ENCODE measurements at places on chromosomes 16 and 17.

DNA sequence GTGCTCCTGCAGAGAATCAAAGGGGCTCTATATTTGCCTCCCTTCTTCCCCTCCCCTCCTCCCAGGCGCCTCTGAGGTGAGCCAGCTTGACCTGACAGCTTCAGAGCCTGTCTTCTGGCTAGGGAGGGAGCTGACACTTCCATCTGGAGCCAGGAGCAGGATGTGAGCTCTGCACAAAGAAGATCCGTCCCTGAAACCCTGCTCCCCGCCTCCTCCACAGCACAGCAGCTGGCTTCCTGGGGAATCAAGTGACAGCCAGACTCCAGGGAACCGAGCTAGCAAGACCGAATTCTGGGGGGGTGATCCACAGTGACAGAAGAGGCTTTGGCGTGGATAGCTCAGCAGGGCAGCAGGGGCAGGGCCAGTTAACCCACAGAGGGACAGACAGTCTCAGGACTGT lies 37.2 kb downstream of the CCDC182 start:
- peak; percentile 53 for DNase-seq

DNA sequence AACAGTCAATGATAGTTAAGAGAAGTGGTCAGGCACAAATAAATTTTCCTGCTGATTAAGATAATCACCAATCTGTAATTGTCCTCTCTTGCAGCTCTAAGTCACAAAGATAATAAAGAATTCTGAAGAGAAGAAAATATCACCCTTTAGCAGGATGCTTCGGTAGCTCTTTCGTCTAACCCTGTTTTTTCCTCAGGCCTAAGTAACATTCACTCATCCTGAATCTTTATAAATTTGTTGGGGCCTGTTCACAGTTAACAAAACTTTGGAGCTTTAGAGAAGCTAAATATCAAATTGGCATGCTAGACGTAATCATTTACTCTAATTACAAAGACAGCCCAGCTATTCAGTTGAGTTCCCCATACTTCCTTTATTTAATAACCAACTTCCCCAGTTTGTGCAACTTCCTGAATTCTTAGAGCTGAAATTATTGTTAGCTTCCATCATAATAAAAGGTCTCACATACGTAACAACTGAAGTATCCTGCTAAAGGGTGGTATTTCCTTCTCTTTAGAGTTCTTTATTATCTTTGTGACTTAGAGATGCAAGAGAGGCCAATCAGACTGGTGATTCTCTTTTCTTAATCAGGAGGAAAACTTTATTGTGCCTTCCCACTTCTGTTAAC lies 118.6 kb downstream of the TANGO6 start:
- DNase-seq, result peak; percentile 39

DNA sequence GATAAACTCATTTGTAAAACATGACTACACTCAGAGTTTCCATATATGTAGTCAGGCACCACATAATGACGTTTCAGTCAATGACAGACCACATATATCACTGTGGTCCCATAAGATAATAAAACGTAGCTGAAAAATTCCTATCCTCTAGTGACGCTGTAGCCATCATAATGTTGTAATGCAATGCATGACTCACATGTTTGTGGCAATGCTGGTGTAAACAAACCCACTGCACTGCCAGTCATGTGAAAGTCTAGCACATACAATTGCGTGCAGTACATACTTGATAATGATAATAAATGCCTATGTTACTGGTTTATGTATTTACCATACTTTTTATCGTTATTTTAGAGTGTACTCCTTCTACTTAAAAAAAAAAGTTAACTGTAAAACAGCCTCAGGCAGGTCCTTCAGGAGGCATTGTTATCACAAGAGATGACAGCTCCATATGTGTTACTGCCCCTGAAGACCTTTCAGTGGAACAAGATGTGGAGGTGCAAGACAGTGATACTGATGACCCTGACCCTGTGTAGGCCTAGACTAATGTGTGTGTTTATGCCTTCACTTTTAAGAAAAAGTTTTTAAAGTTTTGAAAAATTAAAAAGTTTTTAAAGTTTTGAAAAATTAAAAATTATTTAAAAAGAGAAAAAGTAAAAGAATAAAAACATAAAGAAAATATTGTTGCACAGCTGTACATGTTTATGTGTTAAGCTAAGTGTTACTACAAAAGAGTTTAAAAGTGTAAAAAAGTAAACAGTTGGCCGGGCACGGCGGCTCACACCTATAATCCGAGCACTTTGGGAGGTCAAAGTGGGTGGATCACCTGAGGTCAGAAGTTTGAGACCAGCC lies 9.0 kb downstream of the STAT5B start:
- DNase-seq, result peak; percentile 46

- DNase-seq, result no peak
Measured at GRCh38 chr16:22267764-22268163, 29.4 kb upstream of the POLR3E start.

GRCh38 chr16:86406056-86406455 lies 104.3 kb upstream of the FOXF1 start:
- peak; percentile 28 for DNase-seq

DNA sequence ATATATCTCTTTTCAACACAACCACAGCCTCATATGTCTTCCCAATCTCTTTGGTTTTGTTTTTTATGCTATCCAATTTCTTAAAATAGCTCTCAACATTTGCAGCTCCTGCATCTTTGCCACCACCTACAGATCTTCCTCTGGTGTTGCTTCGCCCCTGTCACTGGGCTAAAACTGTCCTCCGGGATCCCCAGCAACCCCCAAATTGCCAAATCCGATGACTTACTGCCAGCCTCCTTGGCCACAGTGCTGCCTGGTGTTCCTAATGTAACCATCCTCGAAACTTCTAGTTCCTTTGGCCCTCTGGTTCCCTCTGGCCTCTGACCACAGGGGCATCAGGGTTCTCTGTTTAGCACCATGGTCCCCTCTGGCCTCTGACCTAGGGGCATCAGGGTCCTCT lies 70.8 kb downstream of the ELAC2 start:
- DNase-seq, result no peak

GRCh38 chr17:55480631-55481315 lies 30.5 kb downstream of the SMIM36 start:
- DNase-seq, result no peak

DNA sequence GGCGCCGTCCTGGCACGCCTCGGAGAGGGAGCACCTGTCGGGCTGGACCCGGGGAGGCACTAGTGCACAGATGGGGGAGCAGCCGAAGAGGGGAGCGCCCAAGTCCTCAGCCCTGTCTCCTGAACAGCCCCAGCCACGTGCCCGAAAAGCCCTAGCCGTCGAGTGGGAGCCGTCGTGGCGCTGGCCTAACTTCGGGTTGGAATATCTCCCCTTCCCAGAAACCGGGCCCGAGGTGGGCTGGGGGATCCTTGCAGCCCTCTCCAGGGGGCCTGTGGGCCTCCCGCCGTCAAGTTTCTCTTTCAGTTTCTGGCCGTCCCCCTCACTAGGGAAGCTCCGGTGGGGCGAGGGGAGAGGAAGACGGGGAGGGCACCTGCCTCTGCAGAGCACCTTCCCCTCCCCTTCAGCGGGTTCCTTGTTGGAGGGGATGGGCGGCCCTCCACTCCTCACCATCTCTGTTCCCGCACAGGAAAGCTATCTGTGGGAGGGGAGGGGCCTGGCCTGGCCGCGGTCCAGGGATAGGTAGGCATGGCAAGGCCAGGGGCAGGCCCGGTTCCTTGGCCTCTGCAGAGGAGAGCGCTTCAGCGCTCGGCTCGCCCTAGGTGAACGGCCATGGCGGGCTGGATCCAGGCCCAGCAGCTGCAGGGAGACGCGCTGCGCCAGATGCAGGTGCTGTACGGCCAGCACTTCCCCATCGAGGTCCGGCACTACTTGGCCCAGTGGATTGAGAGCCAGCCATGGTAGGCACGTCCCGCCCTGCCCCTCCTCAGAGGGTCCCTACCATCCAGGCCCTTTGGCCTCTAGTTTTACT lies 709 bp downstream of the STAT5A start:
- no peak for DNase-seq

DNA sequence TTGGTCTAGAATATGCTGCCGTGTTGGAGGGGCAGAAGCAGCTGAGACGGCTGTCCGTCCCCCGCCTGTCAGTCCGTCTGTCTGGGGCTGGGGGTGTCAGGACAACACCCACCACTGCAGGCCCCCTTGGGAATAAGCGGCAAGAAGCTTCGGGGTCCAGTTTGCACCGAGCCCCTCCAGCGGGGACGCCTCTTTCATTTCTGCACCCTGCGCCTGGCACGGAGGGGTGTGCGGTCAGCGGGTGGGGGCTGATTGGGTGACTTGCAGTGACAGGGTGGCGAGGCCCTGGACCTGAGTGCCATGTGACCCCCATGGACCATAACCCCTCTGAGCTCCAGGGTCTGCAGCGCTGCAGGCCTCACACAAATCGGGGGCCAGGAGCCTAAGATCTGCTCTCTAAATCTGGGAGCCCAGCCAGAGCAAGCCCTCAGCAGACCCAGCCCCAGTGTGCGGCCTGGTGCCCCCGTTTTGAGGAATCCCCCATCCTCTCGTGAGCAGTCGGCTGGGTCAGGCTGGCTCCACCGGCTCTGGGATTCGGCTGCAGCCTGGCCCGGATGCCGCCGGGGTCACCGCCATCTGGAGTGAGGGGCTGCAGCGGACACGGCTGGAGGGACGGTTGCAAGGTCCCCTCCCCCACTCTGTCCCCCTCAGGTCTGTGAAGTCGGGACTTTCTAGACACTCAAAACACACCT lies 8.3 kb downstream of the CBFA2T3 start:
- DNase-seq, result no peak

GRCh38 chr17:33500151-33500550 lies 207.1 kb upstream of the ASIC2 start:
- no peak for DNase-seq

DNA sequence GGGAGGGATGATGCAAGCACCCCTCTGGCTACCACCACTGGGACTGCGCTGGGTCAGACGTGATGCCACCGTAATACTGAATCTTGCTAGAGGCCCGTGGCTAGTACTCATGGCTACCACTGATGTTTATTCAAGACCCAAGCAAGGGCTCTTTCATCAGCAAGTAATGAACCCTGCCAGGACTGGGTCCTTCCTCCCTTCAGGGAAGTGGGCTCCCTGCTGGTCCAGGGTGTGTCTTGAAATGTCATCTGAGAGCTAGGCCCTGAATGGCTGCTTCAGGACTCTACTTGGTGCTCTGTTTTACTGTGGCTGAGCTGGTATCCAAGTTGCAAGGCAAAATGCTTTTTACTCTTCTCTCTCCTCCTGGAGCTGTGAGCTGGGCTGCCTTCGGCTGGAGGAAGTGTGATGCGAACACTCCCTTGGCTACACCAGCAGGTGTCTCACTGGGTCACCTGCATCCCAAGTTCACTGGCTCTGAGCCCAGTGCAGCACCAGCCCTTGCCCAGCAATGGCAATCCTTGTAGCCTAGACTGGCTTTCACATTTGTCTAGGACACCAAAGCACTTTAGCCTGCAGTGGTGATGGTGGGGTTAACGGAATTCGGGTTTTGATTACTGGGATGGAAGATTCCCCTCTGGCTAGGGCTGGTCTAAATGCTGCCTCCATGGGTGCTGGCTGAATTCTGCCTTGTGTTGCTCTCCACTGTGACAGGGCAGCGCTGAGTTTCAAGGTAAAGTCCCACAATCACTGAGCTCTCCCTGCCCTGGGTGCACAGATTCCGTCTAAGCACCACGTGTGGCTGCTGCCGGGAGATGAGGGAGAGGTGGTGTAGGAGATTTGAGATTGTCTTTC lies 98.6 kb downstream of the USP22 start:
- DNase-seq, result no peak

GRCh38 chr17:82105882-82106687 lies 8.0 kb upstream of the FASN start:
- peak; percentile 78 for DNase-seq
